ENCODE measurements at places on chromosomes 12 and 14.

- H3K27ac ChIP-seq, result no peak overlapping the region
- DNase-seq, result no peak
- H3K27me3 ChIP-seq, result no peaks in the 10 kb centered on the region
- peaks cover 20% of the 10 kb centered on the region for H3K4me1 ChIP-seq
These were observed 107.1 kb downstream of the SMOC1 start for GRCh38 chr14:69986336-69986735.

- no peak overlapping the region for H3K4me3 ChIP-seq
- H3K27ac ChIP-seq, result no peak overlapping the region
- H3K36me3 ChIP-seq, result no peaks in the 10 kb centered on the region
These were observed 54.3 kb downstream of the DRAM1 start for GRCh38 chr12:101931498-101932326.

GRCh38 chr14:72278316-72278715 lies 346.1 kb downstream of the RGS6 start:
- no peak overlapping the region for H3K27ac ChIP-seq
- no peaks in the 10 kb centered on the region for H3K36me3 ChIP-seq
- no peak for DNase-seq
- peaks cover 10% of the 10 kb centered on the region for H3K27me3 ChIP-seq
- H3K4me1 ChIP-seq, result no peaks in the 10 kb centered on the region

GRCh38 chr14:91330096-91330696 lies 85.7 kb upstream of the GPR68 start:
- peaks cover 14% of the 10 kb centered on the region for H3K36me3 ChIP-seq
- no peaks in the 10 kb centered on the region for H3K27me3 ChIP-seq
- DNase-seq, result peak; percentile 54
- H3K27ac ChIP-seq, result no peak overlapping the region

- H3K36me3 ChIP-seq, result peaks cover 62% of the 10 kb centered on the region
- peak overlapping the region; percentile 78 for H3K4me3 ChIP-seq
- H3K27ac ChIP-seq, result peak overlapping the region; percentile 77
- DNase-seq, result peak; percentile 86
- no peaks in the 10 kb centered on the region for H3K27me3 ChIP-seq
These were observed 3.0 kb downstream of the CALM1 start for GRCh38 chr14:90399541-90400444.

GRCh38 chr14:61322799-61323290 lies 1.5 kb downstream of the PRKCH start:
- H3K36me3 ChIP-seq, result peaks cover 12% of the 10 kb centered on the region
- no peaks in the 10 kb centered on the region for H3K27me3 ChIP-seq
- peak overlapping the region; percentile 54 for H3K4me3 ChIP-seq
- H3K4me1 ChIP-seq, result peaks cover 18% of the 10 kb centered on the region

GRCh38 chr14:96274543-96274942 lies 18.5 kb downstream of the BDKRB1 start:
- H3K4me3 ChIP-seq, result no peak overlapping the region
- H3K27me3 ChIP-seq, result no peaks in the 10 kb centered on the region
- no peak for DNase-seq
- H3K4me1 ChIP-seq, result peaks cover 6% of the 10 kb centered on the region
- no peaks in the 10 kb centered on the region for H3K36me3 ChIP-seq
- H3K27ac ChIP-seq, result no peak overlapping the region

GRCh38 chr12:51326698-51327439 lies 2.9 kb upstream of the BIN2 start:
- H3K4me3 ChIP-seq, result no peak overlapping the region
- peaks cover 2% of the 10 kb centered on the region for H3K4me1 ChIP-seq
- H3K36me3 ChIP-seq, result no peaks in the 10 kb centered on the region
- H3K27me3 ChIP-seq, result no peaks in the 10 kb centered on the region
- H3K27ac ChIP-seq, result peak overlapping the region; percentile 17

GRCh38 chr12:67456431-67456901 lies 187.3 kb downstream of the CAND1 start:
- no peaks in the 10 kb centered on the region for H3K36me3 ChIP-seq
- no peak overlapping the region for H3K4me3 ChIP-seq
- H3K4me1 ChIP-seq, result peaks cover 4% of the 10 kb centered on the region
- no peak for DNase-seq
- no peaks in the 10 kb centered on the region for H3K27me3 ChIP-seq

DNA sequence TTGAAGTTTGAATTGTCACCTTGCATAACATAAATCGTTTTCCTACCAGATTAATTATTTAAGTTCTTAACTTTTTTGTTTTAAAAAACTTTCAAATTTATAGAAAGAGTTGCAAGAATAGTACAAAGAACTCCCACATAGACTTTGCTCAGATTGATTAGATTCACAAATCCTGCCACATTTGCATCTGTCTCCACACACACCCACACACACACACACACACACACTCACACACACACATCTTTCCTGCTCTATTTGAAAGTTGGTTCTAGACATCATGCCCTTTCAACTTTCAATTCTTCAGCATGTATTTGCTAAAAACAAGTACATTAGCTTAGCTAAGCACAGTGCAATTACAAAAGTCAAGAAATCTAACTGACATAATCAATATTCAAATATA lies 184.0 kb downstream of the ITPR2 start:
- H3K4me3 ChIP-seq, result no peak overlapping the region
- H3K27ac ChIP-seq, result no peak overlapping the region
- H3K4me1 ChIP-seq, result peaks cover 3% of the 10 kb centered on the region
- DNase-seq, result no peak

GRCh38 chr12:95733141-95733825 lies 57.3 kb downstream of the NTN4 start:
- no peak for DNase-seq
- no peaks in the 10 kb centered on the region for H3K4me1 ChIP-seq
- no peak overlapping the region for H3K4me3 ChIP-seq
- H3K36me3 ChIP-seq, result peaks cover 8% of the 10 kb centered on the region

DNA sequence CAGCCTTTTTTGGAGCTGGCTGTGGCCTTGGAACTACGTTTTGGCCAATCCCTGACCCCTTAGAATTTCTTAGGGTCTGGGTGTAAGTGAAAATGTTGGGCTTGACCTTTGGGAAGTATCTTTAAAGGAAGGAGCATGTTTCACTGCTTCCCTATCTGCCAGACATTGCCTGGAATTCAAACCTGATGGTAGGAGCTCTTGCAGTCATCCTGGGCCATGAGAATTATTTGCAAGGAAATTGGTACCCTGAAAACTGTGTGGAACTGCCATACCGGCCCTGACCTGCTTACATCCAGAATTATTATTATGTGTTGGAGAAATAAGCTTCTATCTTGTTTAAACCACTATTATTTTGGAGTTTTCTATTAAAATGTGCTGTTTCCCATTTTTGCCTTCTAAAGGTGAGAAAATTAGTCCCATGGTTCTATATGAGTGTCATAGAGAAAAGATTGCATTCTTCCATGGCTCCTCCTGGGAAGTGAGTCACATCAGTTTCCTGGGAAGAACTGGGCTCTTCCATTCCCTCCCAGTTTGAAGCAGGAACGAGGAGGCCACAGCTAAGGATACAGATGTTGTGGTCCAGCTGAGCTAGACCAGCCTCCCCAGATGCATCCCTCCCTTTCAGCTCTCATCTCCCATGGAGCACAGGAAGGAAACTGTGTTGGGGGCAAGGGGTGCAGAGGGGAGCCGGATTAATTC lies 9.5 kb upstream of the PGF start:
- H3K36me3 ChIP-seq, result no peaks in the 10 kb centered on the region
- no peak for DNase-seq
- H3K4me3 ChIP-seq, result no peak overlapping the region
- no peaks in the 10 kb centered on the region for H3K27me3 ChIP-seq
- H3K27ac ChIP-seq, result peak overlapping the region; percentile 86
- H3K4me1 ChIP-seq, result peaks cover 32% of the 10 kb centered on the region

- H3K27ac ChIP-seq, result peak overlapping the region; percentile 60
- H3K36me3 ChIP-seq, result no peaks in the 10 kb centered on the region
- H3K4me1 ChIP-seq, result peaks cover 48% of the 10 kb centered on the region
- no peak overlapping the region for H3K4me3 ChIP-seq
These were observed 215.9 kb downstream of the CHST11 start for GRCh38 chr12:104672501-104673265.

- H3K27ac ChIP-seq, result no peak overlapping the region
- DNase-seq, result no peak
- H3K36me3 ChIP-seq, result no peaks in the 10 kb centered on the region
- no peaks in the 10 kb centered on the region for H3K4me1 ChIP-seq
These were observed 110.4 kb downstream of the KCNC2 start for GRCh38 chr12:75099210-75099609.

DNA sequence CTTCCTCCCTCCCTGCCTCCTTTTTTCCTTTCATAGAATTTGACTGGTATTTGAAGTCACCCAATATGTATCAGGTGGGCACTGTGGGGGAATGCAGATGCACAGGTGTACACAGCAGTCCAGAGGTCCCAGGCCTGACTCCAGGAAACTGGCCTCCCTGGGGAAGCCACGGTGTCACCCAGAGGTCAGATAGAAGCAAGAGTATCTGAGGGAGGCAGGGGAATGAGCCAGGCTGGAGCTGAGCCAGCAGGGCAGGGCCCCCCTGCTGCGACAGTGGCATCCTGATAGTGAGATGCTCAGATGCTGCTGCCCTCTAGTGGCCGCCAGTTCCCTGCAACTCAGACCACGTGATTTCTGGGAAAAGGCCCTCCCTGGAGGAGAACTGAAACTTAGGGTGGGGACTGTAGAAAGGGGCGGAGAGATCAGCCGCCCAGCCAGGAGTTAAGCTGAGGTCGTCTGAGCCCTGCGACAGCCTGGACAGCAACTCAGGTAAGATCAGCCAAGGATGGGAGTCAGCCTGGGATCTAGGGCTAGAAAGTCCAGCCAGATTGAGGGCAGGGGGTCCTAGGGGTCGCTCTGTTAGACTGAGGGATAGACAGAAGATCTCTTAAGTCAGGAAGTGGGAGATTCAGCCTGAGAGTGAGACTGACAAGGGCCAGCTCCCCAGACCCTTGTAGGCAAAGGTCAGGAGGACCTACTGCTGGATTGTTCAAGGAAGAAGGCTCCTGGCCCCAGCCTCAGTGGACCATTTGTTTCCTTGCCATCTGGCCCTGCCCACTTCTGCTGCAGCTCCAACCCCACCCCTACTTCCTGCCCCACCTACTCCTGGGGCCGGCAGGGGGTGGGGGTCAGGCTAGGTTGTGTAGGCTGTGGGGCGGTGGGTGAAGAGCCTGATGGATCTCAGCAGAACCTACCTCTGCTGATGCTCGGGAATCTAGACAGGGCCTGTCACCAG lies at the start of gene IRF9:
TSS of gene IRF9 (plus strand) at position 416 of the 955 bp plus-strand sequence. CDS start 880 bp downstream, outside the sequence.
- H3K4me3 ChIP-seq, result peak within 1 kb of the TSS; percentile 51
- H3K27me3 ChIP-seq, result no peaks in the 10 kb centered on the region
- H3K27ac ChIP-seq, result peak within 1 kb of the TSS; percentile 71
- H3K4me1 ChIP-seq, result peaks cover 3% of the 10 kb centered on the region
- DNase-seq, result no peak
- peaks cover 74% of the 10 kb centered on the region for H3K36me3 ChIP-seq

DNA sequence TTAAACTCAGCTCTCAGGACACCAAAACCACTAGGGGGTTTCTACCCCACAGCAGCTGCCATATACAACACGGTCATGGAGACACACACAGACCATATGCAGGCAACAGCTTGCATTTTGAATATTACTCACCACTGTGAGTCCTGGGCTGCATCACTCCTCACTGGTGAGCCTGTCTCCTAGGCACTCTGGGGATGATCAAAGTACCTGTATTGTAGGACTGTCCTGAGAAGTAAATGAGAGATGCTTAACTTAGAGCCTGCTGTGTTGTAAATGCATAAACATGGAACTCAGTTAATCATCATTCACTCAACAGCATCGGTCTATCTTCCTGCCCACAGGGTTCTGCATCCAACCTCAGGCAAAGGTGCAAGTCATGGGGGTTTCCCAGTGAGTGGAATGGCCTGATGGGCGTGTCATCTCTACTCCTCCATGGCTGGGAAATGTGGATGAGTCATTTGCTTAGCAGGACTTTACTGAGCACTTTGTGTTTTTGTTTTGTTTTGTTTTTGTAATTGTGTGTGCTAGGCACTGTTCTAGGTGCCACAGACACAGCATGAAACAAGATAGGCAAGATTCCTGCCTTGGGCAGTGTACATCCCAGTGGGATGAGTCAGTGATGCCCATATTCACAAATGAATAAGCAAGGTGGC lies 1141.2 kb upstream of the TMEM132C start:
- peak overlapping the region; percentile 96 for H3K27ac ChIP-seq
- no peaks in the 10 kb centered on the region for H3K27me3 ChIP-seq
- no peak overlapping the region for H3K4me3 ChIP-seq
- no peaks in the 10 kb centered on the region for H3K36me3 ChIP-seq

DNA sequence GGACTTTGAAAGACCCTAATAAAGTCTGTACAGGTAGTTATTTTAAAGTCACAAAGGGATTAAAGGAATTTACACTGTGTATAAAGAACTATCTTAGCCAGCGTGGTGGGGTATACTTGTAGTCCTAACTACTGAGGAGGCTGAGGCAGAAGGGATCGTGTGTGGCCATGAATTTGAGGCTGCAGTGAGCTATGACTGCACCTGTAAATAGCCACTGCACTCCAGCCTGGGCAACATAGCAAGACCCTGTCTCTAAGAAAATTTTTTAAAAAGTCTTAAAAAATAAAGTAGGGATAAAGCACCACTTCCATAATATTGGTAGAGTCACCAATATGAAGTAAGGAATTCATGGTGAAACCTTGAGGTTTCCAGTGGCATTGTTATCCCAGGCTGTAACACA lies 18.1 kb downstream of the ACVR1B start:
- H3K27ac ChIP-seq, result no peak overlapping the region
- H3K4me1 ChIP-seq, result peaks cover 35% of the 10 kb centered on the region
- H3K4me3 ChIP-seq, result no peak overlapping the region
- H3K27me3 ChIP-seq, result no peaks in the 10 kb centered on the region
- no peaks in the 10 kb centered on the region for H3K36me3 ChIP-seq

- H3K4me1 ChIP-seq, result no peaks in the 10 kb centered on the region
- no peak for DNase-seq
- H3K27ac ChIP-seq, result no peak overlapping the region
- H3K36me3 ChIP-seq, result no peaks in the 10 kb centered on the region
- no peak overlapping the region for H3K4me3 ChIP-seq
These were observed 361.9 kb upstream of the TMTC1 start for GRCh38 chr12:30145684-30146032.
